RCC 7860 (cell line): ENCODE measurements at places on chromosomes 2 and 18.
A peak's percentile ranks its signal among the peaks of the same experiment; 100 is the strongest.

GRCh38 chr2:136255648-136256461, 137.9 kb upstream of the CXCR4 start:
- DNase-seq: no peak

- DNase-seq: no peak
These were observed 48.9 kb upstream of the CCDC85A start for GRCh38 chr2:56134861-56135260.

GRCh38 chr18:41687138-41687537, 267.9 kb upstream of the PIK3C3 start:
- no peak for DNase-seq

- DNase-seq: no peak
These were observed 2896.7 kb upstream of the TEKT4 start for GRCh38 chr2:91974401-91975129.

DNA sequence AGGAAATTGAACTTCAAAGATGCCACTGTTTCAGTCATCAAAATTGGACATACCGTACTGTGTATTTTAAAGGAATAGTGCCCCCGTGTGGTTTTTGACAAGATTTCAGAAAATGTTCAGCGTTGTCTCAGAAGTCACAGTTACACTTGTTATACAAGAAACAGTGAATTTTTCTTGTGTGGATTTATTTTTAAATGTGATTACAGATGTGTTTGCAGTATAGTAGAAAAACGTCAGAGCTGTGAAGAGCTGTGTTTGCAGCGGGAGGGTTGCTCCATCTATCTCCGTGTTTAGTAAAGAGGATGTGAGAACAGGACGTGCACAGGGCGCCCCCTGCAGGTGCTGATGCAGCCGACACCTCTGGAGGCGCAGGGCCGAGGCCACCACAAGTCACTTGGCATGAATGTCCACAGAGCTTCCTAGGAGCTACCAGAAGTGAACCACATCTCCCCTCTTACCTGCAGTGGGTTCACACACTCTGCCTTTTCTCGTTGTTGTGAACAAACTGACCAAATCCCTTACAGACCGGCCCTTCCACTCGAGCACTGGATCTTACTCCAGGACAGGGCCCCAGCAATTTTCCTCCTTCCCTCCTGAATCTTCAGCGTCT, 73.1 kb downstream of the CACNB4 start:
- DNase-seq: peak; percentile 46

GRCh38 chr2:53575721-53576124, 191.9 kb upstream of the CHAC2 start:
- no peak for DNase-seq

DNA sequence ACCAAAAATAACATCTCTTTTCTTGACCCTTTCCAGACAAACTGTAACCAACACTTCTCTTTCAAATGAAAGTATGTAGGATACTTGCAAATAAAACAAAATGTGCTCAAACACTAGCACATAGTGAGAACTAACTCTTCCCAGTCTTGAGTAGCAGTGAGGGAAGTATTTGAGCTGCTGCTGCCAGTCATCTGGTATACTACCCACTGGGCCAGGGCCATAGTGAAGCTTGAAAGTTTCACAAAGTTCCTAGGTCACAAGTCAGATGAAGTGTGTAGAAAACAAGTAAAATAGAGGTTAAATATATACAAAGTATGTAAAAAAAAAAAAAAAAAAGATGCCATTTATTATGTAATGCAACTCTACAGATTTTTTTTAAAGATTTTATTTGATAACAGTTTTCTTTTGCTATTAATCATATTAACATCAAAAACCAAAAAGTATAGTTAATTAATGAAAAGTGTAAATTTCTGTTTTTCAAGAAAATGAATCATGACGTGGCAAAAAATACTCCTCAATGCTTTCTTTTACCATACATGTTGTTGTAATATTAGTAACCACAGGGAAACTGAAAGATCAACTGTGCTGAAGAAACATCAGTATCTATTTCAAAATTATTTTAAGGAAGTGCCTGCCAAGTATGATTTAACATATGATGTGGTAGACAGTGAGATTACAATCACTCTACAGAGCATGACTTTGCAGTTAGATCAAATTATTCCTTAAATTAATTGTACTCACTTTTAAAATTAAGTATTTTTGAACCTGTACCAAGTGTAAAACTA, 21.6 kb upstream of the TRIB2 start:
- no peak for DNase-seq

DNA sequence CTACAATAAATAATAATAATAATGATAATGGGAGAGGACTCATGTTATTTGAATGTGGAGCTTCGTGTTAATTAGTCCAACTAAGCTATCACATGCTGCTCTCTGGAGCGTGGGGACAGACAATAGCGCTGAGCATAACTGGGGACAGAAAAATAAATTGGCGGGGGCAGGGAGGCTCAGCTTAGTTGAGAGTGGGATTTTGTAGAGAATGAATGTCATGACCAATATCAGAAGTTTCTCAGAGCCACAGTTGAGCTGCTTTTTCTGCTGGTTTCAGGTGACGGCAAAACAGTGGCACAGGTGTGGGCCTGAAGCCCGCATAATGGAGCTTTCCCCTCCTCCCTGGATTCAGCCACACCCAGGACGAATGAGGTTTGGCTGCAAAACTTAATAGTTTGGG, 111.1 kb upstream of the CAB39 start:
- DNase-seq: no peak

- no peak for DNase-seq
These were observed 46.6 kb downstream of the GBX2 start for GRCh38 chr2:236121546-236121945.
